ENCODE measurements at places on chromosomes 11 and 22.

GRCh38 chr11:128496249-128496648, 91.1 kb downstream of the ETS1 start:
- DNase-seq, result no peak

GRCh38 chr11:69221086-69221485, 65.4 kb downstream of the SMIM38 start:
- DNase-seq, result no peak

DNA sequence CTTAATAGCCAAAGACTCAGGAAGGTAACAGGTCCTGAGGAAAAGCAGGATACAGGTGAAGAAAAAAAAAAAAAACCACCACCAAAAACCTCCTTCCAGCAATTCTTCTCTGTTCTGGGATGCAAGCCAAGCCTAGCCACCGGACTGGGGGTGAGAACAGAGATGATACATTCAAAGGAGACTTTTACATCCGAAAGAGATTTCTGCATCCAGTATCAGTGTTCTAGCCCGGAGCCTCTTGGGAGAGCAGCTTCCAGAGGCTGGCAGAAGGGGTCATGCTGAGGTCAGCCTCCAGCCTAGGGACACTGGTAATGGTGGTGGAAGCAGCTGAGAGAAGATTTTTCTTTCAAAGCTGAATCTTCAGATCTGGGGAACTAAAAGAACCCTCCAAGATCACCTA, 76.2 kb downstream of the KCNC1 start:
- no peak for DNase-seq

- DNase-seq, result no peak
Measured at GRCh38 chr11:12241971-12242672, 131.7 kb downstream of the MICAL2 start.

DNA sequence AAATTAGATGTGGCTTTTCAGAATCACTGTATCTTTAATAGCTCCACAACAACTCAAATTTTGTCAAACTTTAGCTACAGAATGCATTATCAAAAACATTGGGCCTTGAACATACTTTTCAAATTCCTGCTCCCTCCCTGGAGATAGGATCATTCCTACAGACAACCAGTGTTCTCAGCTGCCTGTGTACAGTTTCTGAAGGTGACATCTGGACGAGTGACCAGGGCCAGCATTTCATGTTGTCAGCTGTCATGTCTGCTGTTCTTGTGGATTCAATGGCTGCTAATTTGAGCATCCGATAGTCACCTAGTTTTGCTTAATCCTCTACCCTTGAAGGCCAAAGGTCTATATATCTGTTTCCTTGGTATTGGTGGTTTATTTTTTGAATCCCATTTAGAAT, 188.2 kb downstream of the DBX1 start:
- DNase-seq, result no peak

DNA sequence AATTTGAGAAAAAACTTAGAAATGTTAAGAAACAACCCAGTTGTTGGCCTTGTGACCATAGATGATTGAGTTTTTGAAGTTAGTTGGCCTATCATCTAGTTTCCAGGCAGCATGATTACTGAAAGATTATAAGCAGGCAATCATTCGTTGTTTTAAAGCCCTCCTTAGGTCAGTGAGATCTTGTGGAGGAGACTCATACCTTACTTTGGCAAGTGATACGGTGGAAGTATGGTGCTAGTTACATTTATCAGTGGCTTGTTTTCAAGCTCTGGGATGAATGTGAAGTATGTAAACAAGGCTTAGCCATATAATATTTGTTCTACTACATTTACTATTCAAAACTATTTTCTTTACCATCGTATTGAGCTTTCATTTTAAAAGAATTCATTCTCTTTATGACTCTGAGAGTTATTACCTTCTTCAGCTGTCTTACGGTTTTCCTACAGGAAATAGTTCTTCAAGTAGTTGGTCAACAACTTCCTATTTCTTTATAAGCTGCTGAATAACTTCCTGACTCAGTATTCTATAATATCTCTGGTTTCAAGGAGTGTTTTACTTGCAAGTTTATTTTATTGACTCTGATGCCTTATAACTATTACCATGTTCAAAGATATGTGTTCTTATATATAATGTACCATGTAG, 7.3 kb downstream of the YAP1 start:
- DNase-seq, result no peak

DNA sequence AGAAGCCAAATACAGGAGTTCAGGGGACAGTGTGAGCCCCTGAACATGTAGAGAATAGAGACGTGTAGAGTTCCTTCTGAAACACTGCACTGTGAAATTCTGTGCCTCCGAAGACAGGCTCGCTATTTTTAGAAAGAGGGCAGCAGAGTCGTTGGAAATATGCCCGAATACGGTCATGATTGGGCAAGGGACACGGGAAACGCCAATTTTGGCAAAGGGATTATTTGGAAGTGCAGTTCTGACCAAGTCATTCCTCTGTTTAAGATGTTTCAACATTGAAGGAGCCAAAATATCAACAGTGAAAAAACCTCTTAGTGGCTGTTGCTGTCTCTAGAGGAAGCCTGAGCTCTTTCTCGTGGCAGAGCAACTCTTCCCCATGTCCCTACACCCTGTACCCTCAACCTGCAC, 9.5 kb upstream of the CBX6 start:
- DNase-seq, result no peak

GRCh38 chr11:128696941-128697340, 3.1 kb downstream of the FLI1 start:
- DNase-seq, result no peak

GRCh38 chr22:46156031-46156430, 5.7 kb downstream of the PPARA start:
- DNase-seq, result no peak

DNA sequence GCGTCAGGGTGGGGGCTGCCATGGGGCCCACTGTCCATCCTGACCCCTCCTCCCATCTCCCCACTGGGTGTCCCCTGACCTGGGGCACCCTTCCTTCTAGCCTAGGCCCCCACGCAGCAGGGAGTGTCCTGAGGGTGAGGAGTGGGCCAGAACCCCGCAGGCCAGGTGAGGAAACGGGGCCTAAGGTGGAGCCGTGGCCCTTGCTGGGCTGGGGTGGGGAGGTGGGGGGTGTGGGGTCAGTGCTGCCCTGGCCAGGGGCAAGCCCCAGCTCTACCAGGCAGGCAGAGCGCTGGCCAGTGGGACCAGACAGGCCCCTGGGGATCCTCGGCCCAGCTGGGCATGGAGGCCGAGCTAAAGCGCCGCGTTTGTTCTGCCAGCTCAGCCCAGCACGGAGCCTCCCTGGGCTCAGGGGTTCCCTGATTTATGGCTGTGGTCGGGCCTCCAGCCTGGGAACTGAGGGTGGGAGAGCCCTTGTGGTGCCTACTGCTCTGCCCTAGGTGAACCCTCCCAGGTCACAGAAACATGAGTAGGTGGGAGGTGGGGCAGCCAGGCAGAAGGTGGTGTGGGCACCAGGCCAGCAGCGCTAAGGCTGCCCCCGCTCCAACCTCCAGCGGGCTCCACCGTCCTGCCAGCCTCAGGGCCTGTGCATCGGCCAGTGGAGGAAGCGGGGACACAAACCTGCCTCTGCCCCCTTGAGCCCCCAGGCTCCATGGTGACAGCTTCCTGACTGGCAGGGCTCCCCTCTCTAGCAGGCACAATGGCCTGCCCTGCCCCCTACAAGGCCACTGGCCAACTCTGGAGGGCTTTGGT, 22.4 kb downstream of the TRMU start:
- no peak for DNase-seq

DNA sequence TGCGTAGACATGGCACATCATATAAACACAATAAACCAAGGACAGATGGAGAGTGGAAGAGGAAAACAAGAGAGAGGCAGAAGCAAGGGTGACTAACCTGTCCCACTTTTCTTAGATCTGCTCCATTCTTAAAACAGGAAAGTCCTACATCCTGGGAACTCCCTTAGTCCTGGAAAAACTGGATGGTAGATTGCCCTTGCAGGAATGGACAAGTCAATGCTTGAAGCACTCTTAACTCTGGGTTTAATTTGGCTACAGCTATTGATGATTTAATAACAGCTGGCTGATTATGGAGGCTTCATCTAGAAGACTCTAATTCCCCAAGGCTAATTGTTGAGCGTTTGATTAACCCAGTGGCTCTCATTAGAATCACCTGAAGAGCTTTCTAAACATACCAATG, 258.8 kb downstream of the MIAT start:
- DNase-seq, result no peak

DNA sequence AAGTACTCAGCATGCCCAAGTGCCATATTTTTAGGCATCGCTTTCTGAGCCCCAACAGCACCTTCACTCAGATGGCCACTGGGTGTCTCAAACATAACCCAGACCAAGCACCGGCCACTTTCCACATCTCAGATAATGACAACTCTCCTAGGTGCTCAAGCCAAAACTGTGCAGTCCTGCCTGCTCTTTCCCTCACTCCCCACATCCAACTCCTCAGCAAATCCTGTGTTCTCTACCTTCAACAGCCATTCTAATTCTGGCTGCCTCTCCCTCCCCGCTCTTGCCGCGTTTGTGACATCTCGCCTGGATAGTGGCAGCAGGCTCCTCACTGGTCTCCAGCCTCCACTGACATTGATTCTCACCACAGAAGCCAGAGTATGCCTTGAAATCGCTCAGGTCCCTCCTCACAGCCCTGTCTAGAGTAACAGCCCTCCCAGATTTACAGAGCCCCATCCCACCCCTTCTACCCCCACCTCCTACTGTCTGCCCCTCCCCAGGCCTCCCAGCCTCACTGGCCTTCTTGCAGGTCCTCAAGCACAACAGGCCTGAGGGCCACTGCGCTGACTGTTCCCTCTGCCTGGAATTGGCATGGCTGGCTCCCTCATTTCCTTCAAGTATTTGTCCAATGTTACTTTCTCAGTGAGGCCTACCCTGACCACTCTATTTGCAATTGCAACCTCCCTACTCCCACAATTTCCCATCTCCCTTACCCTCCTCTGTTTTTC, 1.3 kb upstream of the PHETA2 start:
- DNase-seq, result peak; percentile 40

DNA sequence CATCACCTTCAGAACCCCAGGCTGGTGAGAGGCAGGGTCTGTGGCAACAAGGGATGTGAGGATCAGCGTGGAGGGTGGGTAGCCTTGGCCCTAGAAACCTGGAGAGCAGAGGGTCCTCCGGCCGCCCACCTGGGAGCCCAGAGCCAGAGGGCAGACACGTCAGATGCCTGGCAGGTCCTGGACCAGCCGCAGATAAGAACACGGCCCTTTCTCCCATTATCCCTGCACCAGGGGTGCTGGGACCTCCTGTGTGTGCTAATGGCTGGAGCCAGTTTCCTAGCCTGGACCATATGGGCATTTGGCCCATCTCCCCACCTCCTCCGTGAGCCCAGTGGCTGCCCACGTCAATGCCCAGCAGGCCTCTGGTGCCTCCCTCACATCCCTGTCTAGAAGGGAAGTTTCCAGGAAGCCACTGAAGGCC, 88.4 kb downstream of the MORC2 start:
- DNase-seq, result peak; percentile 10

- DNase-seq, result no peak
Measured at GRCh38 chr11:59710136-59710847, 3.4 kb downstream of the OR10V1 start.

DNA sequence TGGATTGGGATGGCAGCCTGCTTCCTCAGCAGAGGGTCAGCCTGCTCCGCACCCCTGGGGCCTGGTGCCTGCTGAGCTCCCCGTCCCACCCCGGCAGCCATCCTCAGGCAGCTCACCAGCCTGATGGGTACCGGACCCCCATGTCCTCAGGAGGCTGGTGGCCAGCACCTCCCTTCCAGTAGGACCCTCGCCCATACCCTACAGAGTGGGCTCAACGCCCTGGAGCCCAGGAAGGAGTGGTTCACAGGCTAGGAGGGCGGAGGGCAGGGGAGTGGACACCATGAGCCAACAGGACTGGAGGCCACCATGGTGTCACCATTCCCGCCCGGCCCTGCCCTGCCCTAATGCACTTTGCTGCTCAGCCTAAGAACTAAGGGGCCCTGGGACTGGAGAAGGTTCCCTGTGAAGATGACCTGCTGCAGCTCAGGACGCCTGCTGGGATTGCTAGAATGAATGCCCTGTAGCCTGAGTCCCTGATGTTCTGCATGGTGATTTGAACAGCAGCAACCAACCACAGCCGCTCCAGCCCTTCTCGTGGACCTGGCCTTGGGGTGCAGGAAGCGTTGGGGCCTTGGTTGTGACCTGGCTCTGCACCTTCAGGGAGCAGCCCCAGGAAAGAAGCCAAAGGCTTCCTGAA, 1080.8 kb downstream of the BRD1 start:
- DNase-seq, result no peak
